ENCODE measurements at places on chromosomes 6 and 20. TPM values are rescaled to one million over a fixed set of nuclear protein-coding genes. Genes with fewer than 3 reads are reported as not detected.

The SLC35D3 gene
- not detected for total RNA-seq

The SGK1 gene
- total RNA-seq = 30.7 TPM

- no peak for DNase-seq
- no peaks in the 10 kb centered on the region for H3K36me3 ChIP-seq
- no peak overlapping the region for H3K4me3 ChIP-seq
- no peak overlapping the region for H3K27ac ChIP-seq
Measured at GRCh38 chr6:163984124-163984936, 569.8 kb downstream of the QKI start.

GRCh38 chr6:108078191-108078590, 3.6 kb upstream of the OSTM1 start:
- H3K36me3 ChIP-seq = no peaks in the 10 kb centered on the region
- DNase-seq = no peak
- no peak overlapping the region for H3K27ac ChIP-seq
- peaks cover 29% of the 10 kb centered on the region for H3K4me1 ChIP-seq

DNA sequence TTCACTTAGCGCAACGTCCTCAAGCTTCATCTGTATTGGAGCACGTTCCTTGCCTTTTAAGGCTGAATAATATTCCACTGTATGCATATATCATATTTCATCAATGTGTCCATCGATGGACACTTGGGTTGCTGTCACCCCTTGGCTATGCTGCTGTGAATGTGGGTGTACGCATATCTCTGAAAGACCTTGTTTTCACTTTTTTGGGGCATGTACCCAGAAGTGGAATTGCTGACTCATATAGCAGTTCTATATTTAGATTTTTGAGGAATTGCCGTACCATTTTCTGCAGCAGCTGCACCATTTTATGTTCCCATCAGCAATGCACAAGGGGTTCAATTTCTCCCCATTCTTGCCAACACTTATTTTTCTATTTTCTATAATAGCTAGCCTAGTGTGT, 22.8 kb upstream of the SLC23A2 start:
- H3K4me1 ChIP-seq = no peaks in the 10 kb centered on the region
- no peak overlapping the region for H3K4me3 ChIP-seq
- H3K27me3 ChIP-seq = no peaks in the 10 kb centered on the region
- H3K27ac ChIP-seq = no peak overlapping the region
- no peaks in the 10 kb centered on the region for H3K36me3 ChIP-seq

DNA sequence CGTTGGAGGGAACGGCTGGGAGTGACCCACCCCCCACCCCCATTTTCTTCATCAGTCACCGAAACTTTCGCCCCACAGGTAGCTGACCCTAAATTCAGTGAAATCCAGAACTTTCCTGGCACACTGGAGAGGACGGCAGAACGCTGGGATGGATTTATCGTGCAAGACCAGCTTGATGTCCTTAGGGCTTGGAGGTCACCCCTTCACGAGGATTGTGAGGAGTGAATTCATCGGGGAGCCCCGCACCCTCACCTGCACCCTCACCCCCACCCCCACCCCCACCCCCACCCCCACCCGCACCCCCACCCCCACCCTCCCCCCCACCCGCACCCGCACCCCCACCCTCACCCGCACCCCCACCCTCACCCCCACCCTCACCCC, 13.3 kb upstream of the TCFL5 start:
- no peak overlapping the region for H3K4me3 ChIP-seq
- H3K4me1 ChIP-seq = peaks cover 29% of the 10 kb centered on the region
- H3K27me3 ChIP-seq = no peaks in the 10 kb centered on the region
- no peaks in the 10 kb centered on the region for H3K36me3 ChIP-seq
- DNase-seq = no peak
- H3K27ac ChIP-seq = no peak overlapping the region

- H3K27me3 ChIP-seq = peaks cover 83% of the 10 kb centered on the region
- H3K27ac ChIP-seq = no peak overlapping the region
- H3K36me3 ChIP-seq = peaks cover 5% of the 10 kb centered on the region
- H3K4me1 ChIP-seq = peaks cover 37% of the 10 kb centered on the region
- no peak for DNase-seq
Measured at GRCh38 chr6:28817808-28818145, 106.0 kb downstream of the TRIM27 start.
